ENCODE measurements at places on chromosomes 1 and 21.

- DNase-seq = no peak
Observed at GRCh38 chr21:42539931-42540343, 26.3 kb downstream of the SLC37A1 start.

DNA sequence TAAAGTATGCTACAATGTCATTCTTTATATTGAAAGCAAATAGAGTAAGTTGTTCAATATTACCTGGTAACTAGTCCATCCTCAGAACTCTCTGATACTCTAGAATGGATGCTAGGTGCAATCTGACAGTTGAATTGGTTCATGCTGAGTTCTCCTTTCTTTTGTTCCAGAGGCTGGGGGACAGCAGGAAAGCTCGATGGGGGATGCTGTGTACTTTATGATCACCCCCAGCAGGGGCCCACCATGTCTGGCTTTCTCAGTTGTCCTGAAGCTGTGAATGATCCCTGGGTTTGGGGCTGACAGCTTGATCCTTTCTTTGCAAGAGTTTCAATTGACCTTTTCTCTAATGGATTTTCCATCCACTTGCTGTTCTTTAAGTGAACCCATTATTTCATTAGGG, 22.5 kb downstream of the FMN2 start:
- DNase-seq = no peak

DNA sequence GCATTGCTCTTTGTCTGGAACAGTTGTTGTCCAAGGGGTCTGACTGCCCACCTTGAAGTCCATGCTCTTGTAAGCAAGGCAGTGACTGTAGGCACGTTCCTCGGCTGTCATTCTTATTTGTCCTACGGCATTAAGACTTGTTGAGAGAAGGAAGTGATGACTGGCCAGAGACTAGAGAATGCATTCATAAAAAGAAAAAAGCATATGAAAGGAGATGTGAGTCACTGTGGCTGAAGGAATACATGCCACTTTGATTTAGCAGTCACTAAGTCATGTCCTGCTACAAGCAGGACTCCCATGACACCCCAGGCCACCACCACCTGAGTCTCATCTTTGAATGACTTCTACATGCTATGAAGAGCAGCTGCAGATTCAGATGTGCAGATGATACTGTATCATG, 50.5 kb downstream of the CNN3 start:
- no peak for DNase-seq

DNA sequence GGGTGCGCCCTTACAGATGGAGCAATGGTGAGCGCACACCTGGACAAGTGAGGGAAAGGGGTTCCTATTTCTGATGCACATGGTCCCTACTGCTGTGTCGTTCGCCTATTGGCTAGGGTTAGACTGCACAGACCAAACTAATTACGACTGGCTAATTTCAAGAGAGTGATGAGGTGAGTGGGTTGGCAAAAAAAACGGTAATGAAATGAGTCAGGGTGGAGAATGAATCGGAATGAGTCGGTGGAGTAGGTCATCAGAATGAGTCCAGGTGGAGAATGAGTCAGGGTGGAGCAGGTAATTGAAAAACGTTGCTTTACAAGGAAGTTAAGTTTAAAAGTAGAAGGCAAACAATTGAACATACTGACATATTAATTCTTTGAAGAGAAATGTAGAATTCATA, 79.8 kb downstream of the WDR4 start:
- DNase-seq = peak; percentile 11

DNA sequence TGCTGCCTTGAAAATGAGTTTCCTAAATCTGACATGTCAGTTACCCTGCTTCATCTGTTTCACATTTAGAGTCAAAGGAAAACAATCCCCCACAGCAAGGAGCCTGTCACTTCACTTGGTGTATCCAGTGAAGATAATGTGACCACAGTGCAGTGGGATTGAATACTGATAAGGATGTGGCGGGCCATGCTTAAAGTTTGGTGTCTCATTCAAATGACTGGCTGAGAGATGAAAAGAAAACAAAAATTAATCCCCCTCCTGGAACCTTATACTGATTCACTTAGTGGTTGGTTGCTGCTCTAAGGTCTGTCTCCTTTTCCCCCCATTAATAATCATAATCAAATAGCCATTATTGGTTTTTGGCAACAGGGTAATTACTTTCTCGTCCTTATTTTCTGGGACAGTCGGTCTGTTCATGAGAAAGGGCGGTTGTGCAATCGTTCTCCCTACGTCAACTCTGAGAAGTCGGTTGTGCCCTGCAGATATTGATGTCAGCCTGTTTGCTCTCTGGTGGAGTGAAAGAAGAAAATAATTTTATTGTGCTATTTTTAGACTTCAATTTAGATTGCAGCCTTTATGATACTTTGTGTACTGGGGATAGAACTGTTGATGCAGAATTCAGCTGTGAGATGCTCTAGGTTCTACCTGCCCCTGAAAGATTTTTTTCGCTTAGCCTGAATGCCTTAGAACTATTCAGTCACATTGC, 360.2 kb downstream of the DISC1 start:
- DNase-seq = no peak

Measured in activated T-cell treated with anti-CD3 and anti-CD28 coated beads for 48 hours (primary cell).